ENCODE measurements at places on chromosomes 12 and 14.

DNA sequence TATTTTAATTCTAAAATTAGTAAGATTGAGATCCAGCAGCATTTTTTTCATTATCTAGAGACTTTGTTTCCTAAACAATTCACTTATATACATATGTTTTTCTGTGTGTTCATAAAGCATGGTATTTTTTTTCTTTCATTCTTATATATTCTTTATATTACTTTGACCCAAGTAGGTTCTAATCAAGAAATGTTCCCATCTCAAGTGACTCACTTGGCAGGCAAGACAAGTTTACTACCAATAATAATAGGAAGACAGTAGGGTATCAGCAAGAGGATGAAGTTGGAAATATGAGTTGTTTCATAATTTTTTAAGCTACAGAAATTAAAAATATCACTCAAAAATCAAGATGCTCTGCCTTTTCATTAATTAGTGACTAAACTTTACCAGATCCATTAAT is 613.4 kb upstream of the ATP2B1 start:
- DNase-seq = no peak

DNA sequence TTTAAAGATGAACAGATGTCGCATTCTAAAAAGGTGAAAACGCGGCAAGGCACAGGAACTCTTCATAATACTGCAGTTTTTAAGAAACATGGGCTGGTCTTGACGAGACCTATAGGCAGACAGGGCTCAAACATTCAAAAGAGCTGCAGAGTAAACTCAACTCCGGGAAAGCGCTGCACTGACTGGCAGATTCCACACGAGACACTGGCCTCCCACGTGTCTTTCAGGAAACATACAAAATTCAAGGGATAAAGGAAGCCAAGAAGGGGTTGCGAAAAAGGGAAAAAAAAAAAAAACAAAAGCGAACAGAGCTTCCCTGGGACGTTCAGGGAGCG is 614 bp upstream of the ARF6 start:
- DNase-seq = no peak

DNA sequence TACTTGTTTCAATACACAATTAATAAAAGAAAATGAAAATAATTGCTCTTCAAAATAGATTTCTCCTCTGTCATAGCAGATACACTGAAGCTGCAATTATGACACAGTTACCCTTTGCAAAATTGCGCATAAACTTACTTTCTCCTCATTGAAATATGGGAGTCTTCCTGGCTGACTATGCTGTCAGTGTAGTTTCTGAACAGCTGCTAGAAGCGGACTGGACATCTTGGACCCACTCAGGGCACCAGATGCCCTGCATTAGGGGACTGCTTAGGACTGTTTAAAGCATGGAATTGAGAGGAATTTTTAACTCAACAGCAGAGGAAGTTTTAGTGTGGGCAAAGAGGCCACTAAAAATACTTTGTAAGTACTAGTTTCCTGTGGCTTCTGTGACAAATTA is 454.9 kb downstream of the ATP23 start:
- DNase-seq = no peak

- DNase-seq = no peak
These were observed 282.1 kb upstream of the GRIP1 start for GRCh38 chr12:66960704-66961690.

- DNase-seq = no peak
These were observed 163.5 kb downstream of the AACS start for GRCh38 chr12:125228519-125229260.

GRCh38 chr12:80617733-80618132 is 89.7 kb upstream of the MYF6 start:
- DNase-seq = no peak

DNA sequence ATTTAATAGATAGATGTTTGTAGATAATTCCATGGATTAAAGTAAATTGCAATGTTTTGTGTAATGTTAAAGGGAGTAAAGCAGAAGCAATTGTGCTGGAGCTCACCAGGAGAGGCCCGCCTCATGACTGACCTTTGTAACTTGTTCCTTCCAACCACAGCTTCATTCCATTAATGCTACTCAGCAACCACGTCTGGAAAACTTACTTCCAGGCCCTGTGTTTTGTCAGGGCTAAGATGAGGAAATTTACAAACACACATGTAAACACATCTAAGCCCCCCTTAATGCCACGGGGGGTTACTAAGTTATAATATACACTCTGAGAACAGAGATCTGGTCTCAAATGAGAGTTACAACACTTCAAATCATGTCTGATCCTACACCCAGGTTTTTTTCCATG is 12.4 kb downstream of the LUM start:
- DNase-seq = no peak

DNA sequence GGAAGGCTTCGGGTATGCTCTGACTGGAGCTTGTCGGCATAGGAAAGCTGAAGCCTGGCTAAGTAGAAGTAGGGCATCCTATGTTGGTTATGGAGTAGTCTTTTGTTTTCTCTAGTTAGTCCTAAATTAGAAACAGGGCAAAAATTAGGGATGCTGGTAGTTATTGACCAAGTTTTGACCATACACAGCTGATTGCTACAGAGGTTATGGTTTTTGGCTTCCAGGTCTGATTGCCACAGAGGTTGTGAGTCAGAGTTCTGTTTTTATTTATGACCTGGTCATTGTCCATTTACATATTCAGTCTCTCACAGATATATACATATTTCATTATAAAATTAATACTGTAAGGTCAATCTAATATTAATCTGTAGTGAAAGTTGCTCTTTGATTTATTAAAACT is 219.2 kb downstream of the FSCB start:
- DNase-seq = no peak

- no peak for DNase-seq
These were observed 658.0 kb upstream of the MDGA2 start for GRCh38 chr14:48333221-48333920.

DNA sequence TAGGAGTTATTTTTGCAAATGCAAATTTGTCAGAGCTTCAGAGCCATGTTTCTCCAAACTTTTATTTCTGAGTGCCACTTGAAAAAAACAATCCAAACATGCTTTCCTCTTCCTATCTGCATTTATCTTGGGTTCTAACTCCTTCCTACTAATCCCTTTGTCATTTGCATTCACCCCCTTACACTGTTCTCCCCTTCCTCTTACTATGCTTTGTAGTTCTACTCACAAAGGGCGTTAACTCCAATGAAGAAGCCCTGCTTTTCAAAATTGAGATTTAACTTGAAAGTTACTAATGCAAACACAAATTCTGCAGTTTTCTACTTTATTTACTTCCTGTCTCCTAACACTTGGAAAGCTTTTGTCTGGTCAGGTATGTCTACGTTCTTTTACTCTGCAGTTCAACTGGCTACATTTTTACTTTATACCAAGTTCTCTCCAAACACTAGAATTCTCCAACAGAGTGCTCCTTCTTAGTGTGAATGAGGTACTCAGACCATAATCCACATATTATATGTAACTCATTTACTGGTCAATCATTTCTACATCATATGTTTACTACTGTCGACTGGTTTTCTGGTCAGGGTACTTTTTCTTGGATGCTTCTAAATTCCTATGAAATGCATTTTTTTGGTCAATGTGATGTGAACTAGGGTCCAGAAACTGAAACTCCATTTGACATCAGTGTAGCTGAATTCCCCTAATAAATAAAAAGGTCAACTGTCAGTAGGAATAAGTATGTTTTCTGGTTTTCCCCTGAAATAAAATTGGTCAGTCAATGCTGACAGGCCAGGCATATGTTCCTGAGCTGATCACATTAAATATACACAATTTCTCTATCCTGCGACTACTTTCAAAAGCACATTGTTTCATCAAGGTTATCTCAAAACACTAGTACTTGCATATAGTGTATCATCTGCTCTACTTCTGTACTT is 51.2 kb upstream of the OR5AU1 start:
- DNase-seq = no peak
